Activated gamma-delta T cell treated with Interleukin-2 at 50 U/mL for 16 hours (primary cell): ENCODE measurements at places on chromosomes 1 and 21.
A peak's percentile ranks its signal among the peaks of the same experiment; 100 is the strongest.

DNA sequence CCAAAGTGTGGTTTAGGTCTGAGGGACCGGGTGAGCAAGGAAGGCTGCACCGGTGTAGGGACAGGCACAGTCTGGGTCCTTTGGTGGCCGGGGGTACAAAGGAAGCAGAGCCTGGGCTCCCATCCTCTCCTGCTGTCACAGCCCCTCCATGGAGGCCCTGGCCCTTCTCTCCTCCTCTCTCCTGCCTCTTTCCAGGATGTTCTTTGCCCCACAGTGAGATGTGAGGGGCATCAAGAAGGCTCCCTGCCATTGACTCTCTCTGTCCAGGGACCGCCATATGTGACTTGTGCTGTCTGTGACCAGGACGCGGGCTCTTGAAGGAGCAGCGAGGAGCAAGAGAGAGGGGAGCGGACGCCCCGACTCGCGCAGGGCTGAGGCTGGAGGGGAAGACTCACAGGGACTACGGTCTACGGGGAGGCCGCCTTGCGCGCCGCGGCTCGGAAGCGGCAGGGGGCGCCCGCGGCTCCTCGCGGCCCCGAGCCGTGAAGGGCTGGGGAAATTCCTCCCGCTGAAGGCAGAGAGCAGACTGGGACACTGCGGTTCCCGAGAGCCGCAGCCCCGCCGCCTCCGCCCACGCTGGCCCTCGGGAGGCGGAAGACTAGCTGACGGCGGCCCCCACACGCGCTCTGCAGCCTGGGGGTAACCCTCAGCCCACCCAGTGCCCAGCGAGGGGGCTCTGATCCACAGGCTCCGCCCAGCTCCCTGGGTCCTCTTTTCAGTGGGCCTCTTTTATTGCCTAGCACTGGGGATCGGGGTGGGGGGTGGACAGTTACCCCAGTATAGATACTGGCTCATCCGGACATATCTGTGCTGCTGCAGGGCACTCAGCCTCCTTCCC, 40.8 kb downstream of the MAB21L3 start:
- peak; percentile 62 for DNase-seq

DNA sequence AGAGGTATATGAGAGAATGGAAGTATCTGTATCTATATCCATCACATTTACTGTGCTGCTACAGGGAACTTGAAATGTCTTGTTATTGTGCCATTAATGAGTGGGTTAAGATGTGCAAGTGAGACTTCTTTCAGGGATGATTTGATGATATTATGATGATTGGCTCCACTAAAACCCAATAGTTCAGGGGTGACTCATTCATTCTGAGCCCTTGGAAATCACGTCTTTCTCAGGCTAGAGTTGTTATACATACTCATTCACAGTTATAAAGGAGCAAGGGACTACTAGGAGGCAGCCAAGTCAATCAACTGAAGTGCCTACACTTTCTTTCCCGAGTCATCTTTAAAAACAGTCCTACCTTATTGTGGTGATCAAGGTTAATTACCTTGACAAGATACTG, 1109.8 kb upstream of the B3GALT2 start:
- no peak for DNase-seq

DNA sequence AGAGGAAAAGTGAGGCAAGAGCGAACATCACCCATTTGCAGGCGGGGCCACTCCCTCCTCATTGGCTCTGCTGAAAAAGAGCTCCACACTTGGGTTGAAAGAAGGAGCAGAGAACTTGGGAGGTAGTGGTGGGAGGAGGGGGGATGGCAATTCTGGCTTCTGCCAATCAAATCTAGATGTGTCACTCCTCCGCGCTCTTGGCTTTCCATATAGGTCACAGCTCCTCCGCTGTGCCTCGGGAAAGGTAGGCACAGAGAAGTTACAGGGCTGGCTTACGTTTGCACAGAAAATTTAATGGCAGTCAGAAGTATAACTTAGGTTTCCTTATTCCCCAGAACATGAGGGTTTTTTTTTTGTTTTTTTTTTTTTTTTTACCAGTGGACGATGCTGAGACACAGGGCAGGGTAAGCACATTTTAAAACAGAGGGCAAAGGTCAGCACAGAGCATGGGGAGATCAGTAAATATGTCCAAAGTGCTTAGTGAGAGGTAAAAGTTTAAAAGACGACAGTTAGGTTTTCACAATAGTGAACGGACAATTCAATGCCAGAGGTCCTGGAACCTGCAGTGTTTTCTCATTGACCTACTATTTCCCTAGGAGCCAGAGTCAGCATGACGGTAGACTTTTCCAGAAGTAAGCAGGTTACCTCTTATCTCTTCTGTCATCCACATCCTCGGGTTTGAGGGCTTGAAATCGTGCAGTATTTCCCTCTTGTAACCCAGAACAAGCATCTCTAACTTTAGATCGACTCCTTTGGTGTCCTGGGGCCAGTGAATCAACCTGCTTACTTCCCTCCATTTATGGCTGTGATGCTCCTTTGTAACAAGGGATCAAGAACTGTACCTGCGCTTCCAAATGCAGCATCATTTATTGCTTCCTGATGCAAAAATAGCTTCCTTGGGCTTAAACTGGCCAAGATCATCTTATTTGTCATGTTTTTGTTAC, 258.9 kb upstream of the PROX1 start:
- DNase-seq = no peak

DNA sequence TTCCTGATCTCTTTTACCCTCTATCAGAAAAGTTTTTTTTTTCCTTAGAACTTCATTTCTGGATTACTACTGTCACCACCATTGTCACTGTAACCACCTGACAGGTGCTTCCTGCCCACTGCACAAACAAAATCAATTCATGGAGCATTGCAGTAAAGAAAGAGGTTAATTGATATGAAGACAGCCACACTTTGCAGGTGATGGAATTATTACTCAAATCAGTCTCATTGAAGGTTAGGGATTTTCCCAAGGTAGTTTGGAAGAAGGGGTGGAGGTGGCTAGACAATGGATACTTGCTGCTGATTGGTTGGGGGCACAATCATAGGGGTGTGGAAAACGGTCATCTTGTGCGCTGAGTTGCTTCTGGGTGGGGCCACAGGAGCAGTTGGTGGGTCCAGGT, 230.8 kb upstream of the CACYBP start:
- no peak for DNase-seq

DNA sequence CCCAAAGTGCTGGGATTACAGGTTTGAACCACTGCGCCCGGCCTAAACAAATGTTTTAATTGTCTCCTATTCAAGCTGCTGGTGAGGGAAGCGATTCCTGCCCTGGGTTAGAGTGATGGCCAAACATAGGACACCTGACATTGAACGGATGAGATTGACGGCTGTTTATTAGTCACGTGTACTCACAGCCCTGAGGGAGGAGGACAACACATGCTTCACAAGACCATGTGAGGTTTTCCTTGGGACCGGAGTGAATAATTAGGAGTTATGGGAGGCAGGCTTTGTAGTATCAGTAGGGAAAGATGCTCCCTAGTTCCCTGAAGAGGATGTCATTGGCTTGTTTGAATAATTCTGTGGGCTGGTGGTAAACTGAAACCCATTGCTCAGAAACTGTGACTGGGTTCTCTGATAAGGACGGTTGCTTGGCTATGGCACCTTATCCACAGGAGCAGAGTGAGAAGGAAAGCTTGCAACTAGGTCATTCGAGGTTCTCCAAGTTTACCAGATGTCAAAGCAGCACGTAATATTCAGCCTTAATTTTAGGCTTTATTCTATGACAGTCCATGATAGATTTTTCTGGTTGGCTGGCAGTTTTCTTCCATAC, 245.8 kb downstream of the PLA2G4A start:
- no peak for DNase-seq
